Left cardiac atrium (tissue), 4 donors: ENCODE measurements at places on chromosomes 3 and 15. TPM values are rescaled to one million over a fixed set of nuclear protein-coding genes. Genes with fewer than 3 reads are reported as not detected.

Gene UCN2
- not detected for total RNA-seq

Gene ACAP2
- total RNA-seq = 25.3 TPM

DNA sequence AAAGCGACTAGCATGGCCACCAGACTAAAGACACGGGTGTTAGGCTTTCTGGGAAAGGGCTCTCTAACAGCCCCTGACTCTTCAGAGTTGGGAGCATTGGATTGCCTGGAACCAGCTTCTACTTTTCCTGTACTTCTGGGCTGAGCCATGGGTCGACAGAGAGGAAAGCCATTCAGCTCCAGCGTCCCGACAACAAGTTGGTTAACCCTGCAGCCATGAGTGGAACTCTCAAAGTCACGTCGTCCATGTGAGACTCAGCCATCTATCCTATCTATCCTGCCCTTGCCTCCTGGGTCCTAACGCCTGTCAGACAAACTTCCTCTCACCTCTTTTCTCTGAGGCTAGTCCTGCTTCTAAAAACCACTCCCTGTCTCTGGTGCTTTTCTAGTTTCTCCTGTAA lies 32.6 kb upstream of the TBC1D5 start:
- no peak for DNase-seq

Gene MON1A
- 7.3 TPM for total RNA-seq

- DNase-seq = no peak
Observed at GRCh38 chr3:152626226-152626625, 208.7 kb upstream of the P2RY1 start.

- no peak for DNase-seq
Observed at GRCh38 chr15:71118881-71119632, 3.8 kb downstream of the THSD4 start.

Gene CD86
- 8.7 TPM for total RNA-seq

GRCh38 chr15:81043281-81043934 lies 42.7 kb downstream of the TLNRD1 start:
- no peak for DNase-seq

- DNase-seq = no peak
Observed at GRCh38 chr3:167651826-167652225, 1.9 kb downstream of the WDR49 start.

GRCh38 chr3:62638316-62638715 lies 236.9 kb downstream of the CADPS start:
- DNase-seq = no peak

DNA sequence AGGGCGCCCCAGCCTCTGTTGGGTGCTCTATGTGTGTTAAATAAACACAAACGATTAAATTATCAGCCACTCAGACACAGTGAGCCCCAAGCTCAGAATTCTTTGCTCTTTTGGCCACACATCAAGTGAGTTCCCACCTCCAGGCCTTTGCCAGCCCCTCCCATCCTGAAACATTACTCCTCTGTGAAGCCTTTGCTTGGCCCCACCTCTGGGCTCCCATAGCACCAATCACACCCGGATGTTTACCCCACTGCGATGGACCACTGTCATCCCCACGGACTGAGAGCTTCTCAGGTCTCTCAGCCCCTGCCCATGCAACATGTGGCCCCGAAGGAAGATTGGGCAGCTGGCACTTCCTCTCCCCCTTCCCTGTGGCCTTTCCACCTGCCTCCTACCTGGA lies 85.1 kb downstream of the NUP210 start:
- DNase-seq = no peak

DNA sequence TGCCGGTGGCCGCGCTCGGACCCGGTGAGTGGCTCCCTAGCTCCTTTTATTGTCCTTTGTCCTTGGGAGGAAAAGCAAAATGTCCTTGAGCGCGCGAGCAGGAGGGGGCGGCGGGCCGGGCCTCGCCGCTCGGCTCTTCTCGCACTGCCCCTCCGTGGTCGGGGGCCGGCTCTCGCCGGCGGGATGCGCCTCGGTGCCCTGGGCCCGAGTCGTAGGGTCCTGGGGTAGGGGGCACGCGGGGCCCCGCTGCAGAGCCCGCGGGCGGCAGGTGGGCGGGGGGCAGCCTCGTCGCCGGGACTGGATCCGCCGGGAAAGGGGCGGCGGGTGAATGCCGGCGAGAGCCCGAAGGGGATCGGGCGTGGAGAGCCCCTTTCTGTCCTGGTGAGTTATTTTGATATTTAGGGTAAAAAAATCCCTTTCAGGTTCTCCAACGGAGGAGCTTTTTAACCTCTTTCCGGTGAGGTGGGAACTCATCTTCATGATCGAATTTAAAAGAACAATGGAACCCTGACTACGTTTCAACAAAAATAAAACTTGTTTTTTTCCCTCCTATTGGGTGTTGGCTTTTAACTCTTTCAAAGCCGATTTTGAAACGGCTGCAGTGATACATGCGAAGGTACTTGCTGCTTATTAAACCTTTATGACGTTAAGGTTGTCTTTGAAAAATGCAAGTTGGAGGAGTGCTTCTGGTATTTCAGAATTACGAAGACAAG lies 16.8 kb upstream of the CHD2 start:
- DNase-seq = peak; percentile 48

Gene RTP4
- 2.1 TPM for total RNA-seq

- no peak for DNase-seq
Observed at GRCh38 chr15:31975830-31976229, 54.5 kb upstream of the CHRNA7 start.

Gene GPR62
- total RNA-seq = 0.53 TPM

- no peak for DNase-seq
Observed at GRCh38 chr3:146223401-146224373, 27.2 kb downstream of the PLSCR4 start.

- no peak for DNase-seq
Observed at GRCh38 chr3:124553178-124553577, 177.1 kb upstream of the UMPS start.

DNA sequence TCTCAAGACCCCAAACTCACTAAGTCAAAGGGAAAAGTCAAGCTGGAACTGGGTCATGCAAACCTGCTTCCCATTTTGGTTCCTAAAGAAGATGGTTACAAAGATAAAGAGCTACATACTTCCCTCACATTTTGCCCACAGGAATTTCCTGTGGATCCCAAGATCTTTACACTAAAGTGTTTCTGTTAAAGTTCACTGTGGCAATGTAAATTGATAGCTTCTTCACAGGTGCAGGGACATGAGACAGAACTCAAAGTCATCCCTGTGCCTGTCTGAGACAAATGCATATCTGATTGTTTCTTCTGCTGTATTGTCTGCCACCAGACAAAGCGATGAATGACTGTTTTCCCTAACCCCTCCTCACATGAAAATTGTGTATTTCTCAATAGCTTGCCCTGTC lies 567.8 kb downstream of the ZIC1 start:
- no peak for DNase-seq

- no peak for DNase-seq
Observed at GRCh38 chr15:32919749-32920414, 202.1 kb downstream of the GREM1 start.

DNA sequence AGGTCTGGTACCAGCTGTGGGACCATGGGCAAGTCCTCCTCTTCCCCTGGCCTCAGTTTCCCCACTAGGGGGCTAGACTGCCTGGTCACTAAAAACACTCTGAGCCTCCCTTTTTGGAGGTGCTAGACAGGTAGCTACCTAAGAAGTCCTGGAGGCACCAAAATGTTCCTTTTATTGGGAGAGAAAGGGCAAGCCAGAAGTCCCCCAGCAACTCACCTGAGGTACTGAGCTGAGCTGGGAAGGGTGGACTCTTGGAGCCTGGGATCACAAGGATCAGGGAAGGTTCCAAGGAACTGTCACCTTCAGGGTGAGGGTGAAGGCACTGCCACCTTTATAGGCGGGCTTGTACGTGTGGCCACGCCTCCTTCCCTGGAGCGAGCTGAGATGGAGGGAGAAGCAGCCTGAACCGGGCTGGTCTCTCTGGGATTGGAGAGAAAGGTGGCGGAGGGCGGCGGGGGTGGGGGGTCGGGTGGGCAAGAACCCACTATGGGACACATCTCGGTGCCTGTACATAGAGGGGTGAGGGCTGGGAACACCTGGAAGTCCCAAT lies at the start of gene CYP1A1:
Gene CYP1A1 (minus strand): TSS at position 304 of the 550 bp plus-strand sequence. CDS start 2,431 bp downstream, outside the sequence.
- DNase-seq = peak; percentile 50

GRCh38 chr3:178195824-178196223 lies 340.4 kb upstream of the KCNMB2 start:
- no peak for DNase-seq

Gene C3orf38
- 15.8 TPM for total RNA-seq

Gene ZBBX
- not detected for total RNA-seq

Gene TNFAIP8L3
- total RNA-seq = 7.0 TPM

Gene CSTA
- 3.8 TPM for total RNA-seq

DNA sequence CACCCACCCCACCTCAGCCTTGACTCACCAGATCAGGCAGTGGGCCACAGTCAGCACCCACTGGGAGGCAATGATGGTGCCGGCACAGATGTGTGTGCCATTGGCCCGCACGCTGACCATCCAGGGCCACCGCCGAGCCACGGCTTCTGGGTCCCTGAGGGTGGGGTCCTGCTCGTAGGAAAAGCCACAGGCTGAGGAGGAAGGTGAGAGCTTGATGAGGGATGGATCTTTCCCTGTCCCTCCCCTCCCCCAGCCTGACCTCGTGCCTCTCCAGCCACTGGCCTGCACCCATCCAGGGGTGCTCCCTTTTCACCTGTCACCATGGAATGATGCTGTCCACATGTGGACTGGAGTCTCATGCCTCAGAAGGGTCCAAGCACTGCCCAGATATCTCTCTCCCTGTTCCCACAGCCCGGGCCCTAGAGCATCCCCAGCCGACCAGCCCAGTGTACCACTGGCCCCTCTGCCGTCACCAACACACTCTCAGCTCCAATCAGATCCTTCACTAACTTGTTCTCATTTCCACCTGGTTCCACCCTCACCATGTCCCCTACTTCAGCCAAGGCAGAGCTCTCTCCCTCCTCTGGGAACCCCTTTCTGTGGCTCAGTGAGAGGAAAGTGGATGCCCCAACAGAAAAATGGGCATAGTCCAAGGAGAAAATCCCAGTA lies 2.0 kb downstream of the PRSS50 start:
- DNase-seq = no peak

Gene GOLGA6L4
- 1.5 TPM for total RNA-seq

DNA sequence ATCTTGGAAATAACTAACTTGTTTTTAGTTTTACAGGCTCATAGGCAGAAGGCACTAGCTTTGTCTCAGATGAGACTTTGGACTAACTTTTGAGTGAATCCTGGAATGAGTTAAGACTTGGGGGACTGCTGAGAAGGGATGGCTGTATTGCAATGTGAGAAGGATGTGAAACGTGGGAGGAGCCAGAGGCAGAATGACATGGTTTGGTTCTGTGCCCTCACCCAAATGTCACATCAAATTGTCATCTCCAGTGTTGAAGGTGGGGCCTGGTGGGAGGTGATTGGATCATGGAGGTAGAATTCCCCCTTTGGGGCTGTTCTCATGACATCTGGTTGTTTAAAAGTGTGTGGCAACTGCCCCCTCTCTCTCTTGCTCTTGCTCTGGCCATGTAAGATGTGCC lies 28.8 kb upstream of the CCDC50 start:
- DNase-seq = no peak

- no peak for DNase-seq
Observed at GRCh38 chr15:100191161-100191560, 150.6 kb downstream of the ADAMTS17 start.

DNA sequence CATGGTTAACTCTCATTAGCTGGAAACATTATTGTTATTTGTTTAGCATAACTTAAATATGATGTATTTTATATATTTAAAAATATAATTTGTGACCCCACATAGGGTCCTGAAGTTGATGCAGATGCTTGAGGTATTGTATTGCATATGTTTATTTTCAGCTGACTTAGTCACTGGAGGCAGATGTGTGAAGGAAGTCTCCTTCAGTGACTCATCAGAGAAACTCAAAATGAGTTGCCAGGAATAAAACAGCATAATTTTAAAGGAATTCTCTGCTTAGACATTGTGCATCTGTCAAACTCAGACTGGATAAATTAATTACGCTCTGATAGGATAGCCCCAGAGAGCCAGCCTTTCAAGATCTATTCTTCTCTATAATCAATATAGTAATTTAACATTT lies 7.9 kb upstream of the OR4F6 start:
- DNase-seq = no peak

DNA sequence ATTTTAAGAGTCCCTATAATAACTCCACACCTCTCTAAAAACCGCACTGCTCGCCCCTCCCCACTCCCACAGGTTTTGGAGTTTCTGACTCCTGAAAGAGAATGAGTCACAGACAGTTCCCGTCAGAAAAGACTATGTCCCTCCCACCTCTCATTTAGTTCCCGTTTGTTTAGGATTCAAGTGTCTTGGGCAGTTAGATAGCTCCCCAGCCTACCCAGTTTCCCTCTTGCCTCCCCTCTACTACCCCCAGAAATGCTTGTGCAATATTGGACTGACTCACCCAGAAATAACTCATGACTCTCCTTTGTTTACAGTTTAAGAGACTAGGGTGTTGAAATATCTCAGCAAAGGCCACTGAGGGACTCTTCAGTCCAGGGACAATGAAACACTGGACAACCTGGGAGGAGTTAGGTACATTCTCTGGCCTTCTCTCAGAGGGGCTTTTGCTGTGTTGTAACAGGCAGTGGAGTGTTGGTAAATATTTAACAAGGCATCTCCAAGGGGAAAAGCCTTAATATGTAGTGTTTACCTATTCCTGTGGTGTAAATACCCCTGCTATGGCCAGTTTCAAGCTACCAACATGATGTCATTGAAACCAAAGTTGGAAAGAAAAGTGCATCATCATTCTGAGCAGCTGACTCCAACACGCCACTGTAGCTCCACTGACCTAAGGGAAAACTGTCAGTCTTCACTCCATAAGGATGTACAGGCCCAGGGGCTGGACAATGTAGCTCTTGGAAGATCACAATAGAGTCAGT lies 96.1 kb upstream of the CHD2 start:
- DNase-seq = peak; percentile 77

- DNase-seq = no peak
Observed at GRCh38 chr3:65153850-65154512, 466.2 kb upstream of the ADAMTS9 start.

Gene IL20RB
- 0.88 TPM for total RNA-seq

Gene NMB
- total RNA-seq = 14.7 TPM

DNA sequence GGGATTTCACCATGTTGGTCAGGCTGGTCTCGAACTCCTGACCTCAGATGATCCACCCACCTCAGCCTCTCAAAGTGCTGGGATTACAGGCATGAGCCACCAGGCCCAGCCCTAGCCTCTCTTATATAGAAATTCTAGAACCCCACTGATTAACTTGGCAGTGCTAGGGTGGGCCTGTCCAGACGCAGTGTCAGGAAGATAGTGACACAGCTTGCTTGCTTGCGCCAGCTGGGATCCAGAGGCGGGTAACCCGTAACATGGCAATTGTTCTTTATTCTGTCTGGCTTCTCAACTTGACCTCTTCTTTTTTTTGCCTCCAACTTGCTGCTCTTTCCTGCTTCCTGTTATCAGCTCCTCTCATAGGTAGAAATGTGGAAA lies 16.2 kb downstream of the CEP19 start:
- DNase-seq = no peak

- DNase-seq = no peak
Observed at GRCh38 chr3:60386306-60386705, 864.9 kb downstream of the FHIT start.

- no peak for DNase-seq
Observed at GRCh38 chr3:178706411-178706810, 170.2 kb downstream of the KCNMB2 start.

Gene GOLGA6L7
- total RNA-seq = not detected

DNA sequence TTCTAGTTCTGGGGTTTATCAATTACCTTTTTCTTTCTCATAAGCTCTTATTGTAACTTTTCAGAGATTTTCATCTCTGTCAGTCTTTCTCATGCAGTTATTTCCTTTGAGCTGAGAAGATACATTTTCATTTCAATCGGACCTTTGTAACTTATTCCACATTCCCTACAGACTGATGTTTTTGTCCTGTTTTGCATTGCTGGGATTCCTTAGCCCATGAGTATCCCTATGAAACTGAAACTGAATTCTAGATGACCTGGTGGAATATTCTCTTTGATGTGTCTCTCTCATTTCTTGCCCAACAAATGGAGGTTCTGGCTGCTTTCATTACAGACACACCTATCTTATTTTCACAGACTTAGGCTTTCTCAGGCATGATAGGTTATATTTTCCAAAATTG lies 10.5 kb upstream of the EPHA6 start:
- no peak for DNase-seq
